ENCODE measurements at places on chromosomes 4 and X.

DNA sequence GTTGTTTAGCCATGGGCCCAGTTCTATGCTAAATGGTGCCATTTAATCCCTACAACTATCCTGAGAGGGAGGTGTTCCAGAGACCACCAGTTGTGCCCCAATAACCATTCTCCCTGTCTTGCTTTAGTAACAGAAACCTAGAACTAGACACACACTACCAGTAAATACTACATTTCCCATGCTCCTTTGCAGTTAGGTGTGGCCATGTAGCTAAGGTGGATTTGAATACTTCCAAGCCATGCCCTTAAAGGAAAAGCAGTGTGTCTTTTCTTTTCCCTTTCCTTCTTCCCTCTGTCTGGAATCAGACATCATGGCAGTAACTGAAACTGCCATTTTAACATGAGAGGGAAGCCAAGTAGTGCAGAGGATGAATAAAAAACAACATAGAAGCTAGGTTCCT lies 90.9 kb upstream of the TMEM33 start:
- no peak for DNase-seq

DNA sequence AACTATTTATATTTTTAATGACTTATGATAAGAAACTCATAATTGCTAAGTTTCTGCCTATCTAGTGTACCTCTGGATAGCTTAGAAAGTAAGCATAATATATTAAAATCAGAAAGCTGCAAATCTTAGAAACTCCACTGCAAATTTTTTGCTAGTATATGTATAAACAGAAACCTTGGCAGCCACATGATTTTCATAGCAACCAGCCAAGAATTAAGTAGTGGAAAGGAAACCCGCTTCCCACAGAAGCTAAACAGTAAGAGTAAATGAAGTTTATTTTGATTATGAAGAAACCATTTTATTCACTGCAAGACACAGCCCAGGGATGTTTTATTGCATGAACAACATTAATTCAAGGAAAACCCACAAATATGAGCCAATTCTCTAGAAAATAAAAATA lies 872.5 kb upstream of the ADGRL3 start:
- DNase-seq: no peak

- DNase-seq: no peak
These were observed 75.8 kb downstream of the NBDY start for GRCh38 chrX:56804867-56805266.

- DNase-seq: no peak
These were observed 307 bp downstream of the ATG4A start for GRCh38 chrX:108091878-108092291.

- DNase-seq: no peak
These were observed 81.6 kb downstream of the RBPJ start for GRCh38 chr4:26402458-26402857.

DNA sequence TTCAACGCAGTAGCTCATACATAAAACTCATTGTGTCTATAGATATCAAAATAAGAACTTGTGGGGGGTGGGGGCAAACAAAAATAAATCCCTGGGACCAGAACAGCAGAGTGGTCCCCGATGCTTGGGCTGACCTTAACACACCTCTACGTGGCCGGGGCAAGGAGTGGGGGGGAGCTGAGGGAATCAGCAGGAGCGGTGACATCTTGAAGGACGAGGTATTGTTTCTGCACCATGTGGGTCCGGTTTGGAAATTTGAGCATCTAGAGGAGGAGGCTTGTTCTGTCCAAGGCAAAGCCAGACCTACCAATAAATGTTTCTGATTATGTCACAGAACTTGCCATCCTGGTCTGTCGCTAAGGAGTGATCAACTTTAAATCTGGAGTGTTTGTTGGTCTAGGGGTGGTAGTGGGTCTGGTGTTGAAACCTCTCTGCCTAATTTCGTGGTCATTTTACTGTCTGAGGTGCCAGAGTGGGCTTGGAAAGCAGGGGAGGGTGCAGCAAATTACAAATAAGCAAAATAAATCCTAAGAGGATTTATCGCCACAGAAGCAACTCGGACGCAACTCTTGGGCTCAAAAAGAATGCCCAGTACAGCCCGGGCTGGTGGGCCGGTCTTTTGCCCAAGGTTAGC lies 774 bp upstream of the RAPGEF2 start:
- DNase-seq: no peak

DNA sequence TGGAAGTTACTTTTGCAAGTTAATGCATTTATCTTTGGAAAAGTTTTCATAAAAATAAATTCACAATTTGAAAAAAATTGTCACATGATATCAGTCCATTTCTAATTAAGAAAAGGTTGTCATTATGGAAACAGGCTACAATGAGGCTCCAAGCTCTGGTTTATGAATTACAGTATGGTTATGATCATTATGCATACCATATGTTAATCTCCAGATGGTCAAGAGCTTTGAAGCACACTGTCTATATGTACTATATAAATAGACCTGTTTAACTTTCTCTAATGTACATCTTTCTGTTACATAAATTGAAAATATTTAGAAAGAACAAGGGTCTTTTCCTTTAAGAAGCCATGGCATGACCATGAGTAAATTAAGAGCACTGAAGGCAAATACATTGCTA lies 2338.8 kb downstream of the PCDH7 start:
- no peak for DNase-seq

- no peak for DNase-seq
These were observed 283.0 kb downstream of the GASK1B start for GRCh38 chr4:157889788-157890187.

DNA sequence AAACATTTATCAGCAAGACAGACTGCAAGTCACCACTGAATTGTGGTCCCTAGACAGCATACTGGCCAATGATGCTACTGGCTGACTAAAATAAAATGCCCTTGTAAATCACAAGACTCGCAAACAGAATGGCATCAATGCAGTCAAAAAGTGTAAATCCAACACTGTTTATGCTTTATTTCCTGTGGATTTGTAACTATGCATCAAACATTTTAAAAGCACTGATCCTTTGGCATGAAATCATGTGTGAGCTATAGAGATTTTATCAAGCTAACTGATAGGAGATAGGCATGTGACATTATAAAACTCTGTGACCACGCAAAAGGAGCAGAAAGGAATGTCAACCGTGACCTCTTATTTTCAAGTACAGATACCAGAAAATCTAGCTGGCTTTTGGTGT lies 20.8 kb downstream of the MBNL3 start:
- no peak for DNase-seq

DNA sequence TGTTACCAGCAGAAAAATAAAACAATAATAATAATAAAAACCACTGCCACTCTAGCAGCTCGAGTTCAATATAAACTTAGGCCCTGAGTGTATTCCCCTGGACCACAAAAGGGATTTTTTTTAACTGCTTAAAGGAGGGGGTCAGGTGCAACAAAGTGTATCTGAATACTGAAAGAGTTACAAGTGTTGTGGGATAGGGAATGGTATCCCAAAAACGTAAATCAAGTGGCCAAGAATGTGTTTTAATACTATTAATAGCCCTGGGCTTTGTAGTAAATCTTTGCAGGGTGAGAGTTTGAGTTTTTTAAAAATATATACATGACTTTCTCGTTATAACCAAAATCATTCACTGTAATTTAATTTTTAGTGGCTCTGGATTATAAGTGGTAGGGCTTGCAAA lies 860.1 kb upstream of the INTU start:
- DNase-seq: peak; percentile 30

GRCh38 chrX:16319929-16320328 lies 152.6 kb downstream of the MAGEB17 start:
- DNase-seq: no peak

GRCh38 chrX:34467437-34467836 lies 189.6 kb downstream of the TMEM47 start:
- no peak for DNase-seq

DNA sequence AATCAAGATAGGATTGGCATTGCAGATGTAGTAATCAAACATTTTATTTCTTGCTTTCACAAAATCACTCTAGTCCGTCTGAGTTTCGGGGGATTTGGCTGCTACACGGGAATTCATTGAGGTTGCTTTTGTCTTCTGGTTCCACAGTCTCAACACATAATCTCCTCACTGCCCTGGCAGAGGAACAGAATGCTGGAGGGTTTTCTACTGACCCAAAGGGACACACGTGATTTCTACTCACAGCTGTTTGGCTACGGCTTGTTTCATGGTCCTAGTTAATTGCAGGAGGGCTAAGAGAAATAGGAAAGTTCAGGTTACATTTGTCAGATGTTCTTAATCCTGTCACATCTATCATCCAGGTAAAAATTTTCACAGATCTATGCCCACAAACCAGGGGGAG lies 1811.6 kb downstream of the ARAP2 start:
- no peak for DNase-seq

GRCh38 chr4:123556526-123556925 lies 159.9 kb downstream of the SPRY1 start:
- no peak for DNase-seq

- peak; percentile 68 for DNase-seq
These were observed at the start of gene CXCL5 for GRCh38 chr4:73998040-73999011. CXCL5 (minus strand) TSS chr4:73998677; CDS start chr4:73998581, 96 bp downstream.

- peak; percentile 63 for DNase-seq
These were observed 69.9 kb downstream of the TEX13A start for GRCh38 chrX:105150557-105150956.

DNA sequence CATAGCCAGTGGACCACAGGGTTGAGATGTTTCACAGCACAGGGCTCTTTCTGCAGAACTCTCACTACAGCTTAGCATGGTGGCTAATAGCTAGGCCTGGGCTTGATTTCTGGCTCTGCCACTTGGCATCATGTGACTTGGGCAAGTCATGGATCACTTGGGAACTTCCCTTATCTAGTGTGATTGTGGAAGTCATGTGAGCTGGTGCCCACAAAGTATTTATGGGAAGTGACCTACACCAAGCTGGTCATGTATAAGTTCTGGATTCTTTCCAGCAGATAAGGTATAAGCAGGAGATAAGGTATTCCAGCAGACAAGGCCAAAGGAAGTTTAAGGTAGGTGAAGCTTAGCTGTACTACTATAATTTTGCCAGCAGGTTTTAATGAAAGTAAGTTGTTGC lies 61.0 kb downstream of the REELD1 start:
- DNase-seq: no peak

GRCh38 chr4:152304220-152304619 lies 231.7 kb downstream of the FBXW7 start:
- DNase-seq: no peak

- no peak for DNase-seq
These were observed 158.8 kb upstream of the NDST4 start for GRCh38 chr4:115272185-115272584.

- DNase-seq: no peak
These were observed 30.3 kb downstream of the ABLIM2 start for GRCh38 chr4:8128100-8128856.

DNA sequence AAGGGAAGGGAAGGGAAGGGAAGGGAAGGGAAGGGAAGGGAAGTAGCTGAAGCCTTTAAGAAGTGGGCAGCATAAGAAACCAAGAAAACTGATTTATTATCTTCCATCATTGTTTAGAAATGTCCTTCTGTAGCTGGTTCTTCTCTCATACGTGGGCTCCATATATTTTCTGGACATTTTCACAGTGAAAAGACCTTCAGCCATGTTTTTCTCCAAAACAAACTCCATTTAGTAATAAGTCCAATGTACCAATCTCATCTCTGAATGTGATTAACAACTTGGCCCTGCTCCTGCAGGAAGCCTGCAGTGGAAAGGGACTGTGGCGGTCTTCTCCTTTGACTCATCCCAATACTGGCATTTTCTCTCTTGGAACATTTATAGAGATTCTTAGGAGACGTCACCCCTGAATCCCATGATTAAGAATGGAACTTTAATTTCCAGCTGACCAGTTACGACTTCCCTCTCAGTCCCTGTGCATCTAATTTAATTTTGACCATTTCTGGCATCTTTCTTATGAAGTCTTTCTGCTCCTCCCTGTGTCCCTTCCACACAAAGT lies 96.6 kb upstream of the GUCY1A1 start:
- peak; percentile 50 for DNase-seq

DNA sequence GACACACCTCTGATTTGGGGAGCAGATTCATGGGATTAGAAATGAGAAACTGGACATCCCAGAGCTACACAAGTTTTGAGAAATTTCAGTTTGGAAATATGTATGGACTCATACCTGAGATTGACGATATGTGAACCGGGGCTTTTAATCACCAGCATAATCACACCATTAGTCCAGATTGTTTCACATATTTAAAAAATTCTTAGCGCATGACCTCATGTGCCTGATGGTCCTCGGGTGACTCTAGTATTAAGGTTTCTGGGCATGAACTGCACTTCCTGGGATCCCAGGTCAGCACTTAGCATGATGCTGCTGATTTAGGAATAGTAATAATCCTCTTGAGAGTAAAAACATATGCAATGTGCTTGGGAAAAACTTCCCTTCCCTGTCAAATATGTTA lies 91.9 kb upstream of the BCOR start:
- no peak for DNase-seq

DNA sequence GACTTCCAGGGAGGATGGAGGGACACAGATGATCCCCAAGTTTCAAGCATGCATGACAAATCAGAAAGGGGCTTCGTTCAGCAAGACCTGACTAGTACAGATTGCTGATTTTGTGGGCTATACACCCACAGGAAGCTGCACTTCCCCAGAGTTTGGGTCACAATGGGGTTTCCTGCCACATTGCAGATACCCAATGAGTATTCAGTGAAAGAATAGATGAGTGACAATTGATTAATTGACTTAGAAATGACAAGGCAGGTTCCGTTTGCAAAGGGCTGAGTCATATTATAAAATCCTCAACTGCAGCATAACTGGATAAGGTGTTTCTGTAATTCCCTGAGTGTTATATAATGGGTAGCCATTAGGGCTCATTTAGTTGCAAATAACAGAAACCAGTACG lies 146.6 kb upstream of the TBL1X start:
- DNase-seq: no peak

DNA sequence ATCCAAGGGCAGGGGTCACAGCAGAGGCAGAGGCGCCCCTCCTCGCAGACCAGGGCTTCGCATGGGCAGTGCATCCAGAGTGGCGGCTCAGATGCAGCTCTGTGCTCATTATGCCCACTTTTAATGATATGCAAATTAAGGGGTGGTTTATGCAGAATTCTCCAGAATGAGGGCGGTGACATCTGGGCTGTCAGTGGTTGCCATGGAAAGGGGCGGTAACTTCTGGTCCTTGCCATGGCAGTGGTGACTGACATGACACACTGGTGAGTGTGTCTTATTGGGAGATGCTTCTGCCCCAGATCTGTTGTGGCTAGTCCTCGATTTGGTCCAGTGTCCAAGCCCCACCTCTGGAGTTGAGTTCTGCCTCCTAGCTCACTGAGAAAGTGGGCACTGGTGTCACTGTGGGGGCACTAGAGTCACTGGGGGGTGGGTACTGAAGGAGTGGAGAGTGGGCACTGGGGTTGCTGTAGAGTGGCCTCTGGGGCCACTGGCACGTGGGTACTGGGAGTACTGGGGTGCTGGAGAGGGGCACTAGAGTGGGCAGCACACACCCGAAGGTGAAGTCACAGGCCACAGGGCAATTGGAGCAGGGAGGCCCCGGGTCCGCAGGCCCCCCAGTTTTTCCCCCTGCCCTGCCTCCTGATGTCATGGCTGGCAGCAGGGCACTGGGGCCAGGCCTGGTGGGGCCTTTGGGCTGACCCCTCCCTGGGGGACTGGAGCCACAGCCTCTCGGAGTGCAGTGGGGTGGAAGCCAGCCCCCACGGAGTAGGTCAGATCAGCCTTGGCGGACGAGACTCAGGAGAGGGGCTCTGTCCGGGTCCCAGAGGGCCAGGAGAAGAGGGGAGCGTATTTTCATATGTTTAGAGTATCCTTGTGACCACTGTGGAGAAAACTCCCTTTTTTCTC lies 98.6 kb upstream of the NKX1-1 start:
- no peak for DNase-seq
